ENCODE measurements at places on chromosomes 7 and 10.

DNA sequence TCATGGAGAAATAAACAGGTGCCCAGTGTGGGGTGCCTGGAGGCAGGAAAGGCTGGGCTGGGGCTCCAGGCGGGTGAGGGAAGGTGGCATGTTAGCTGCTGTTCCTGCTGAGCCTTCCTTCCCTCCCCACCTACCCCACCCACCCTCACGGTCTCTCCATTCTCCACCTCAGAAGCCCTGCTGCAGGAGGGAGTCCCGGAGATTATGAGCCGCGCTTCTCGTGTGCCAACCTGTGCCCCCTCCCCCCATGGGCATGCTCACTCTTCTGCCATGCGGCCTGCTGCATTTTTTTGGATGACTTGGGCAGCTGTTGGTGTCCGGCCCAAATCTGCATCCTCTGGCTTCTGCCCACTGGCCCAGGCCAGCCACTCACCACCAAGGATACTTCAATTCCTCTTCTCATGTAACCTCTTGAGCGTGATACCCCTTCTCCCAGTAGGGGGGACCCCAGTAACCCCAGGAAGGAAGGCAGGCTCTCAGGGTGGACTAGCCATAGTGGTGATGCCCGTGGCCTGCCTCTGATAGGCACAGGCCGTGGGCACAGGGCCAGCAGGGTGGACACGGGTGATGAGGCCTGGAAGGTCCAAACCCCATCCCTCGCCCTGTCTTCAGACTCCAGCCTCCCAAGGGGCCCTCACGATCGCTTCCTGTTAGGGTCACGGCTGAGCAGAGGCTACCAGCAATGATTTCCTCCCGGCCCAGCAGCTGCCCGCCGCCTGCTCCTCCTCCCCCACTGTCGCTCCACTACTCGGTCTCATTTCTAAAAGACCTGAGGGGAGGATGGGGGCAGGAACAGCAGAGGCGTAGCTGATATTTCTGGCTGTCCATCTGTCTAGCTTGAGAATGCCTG, 27.8 kb downstream of the UNC5B start:
- no peak for DNase-seq

DNA sequence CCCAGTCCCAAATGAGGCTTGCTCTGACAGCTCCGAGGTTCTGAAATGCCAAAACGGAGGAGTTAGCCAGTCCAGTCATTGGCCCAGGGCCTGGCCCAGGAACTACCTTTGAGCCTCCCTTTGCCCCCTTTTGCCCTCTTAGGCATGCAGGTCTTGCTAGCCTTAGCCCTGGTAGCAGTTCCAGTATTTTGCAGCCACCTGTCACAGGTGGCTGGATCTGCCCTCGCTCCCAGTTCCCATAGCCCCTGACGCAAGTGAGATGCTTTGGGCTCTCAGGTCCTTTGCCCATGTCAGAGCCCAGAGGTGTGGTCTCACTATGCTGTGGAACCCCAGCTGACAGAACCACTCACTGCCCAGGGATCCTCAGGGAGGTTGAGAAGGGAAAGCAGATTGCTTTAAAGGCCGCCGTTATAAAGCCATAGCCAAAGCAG, 42.0 kb downstream of the GPRIN2 start:
- no peak for DNase-seq

DNA sequence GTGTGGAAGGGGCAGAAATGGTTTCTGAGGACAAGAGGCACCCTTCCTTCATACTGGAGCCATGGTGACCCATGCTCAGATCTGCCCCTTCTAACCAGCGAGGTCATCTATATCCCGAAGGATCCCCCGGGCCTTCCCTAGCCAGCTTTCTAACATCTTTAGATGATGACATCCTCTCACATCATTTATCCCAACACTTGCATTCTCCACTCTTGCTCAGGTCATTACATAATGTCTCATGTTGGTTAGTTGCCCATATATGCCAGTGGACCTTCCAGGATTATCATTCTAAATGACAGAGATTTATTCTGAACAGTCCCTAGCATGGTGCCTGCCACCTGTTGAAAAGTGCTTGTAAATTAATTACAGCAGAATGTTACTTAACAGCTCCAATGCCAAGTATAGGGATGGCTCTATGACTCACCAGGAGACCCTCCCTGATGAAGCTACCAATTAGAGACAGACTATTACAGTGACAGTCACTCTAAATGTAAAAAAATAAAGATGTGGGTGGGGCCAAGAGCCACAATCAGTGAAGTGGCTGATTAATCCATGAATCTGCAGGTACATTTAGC, 22.6 kb upstream of the ABLIM1 start:
- DNase-seq, result no peak

- no peak for DNase-seq
These were observed 185.4 kb upstream of the FOXP2 start for GRCh38 chr7:114229246-114229645.

GRCh38 chr7:7772397-7772821, 54.0 kb upstream of the RPA3 start:
- DNase-seq, result no peak

GRCh38 chr10:111203615-111204014, 126.8 kb downstream of the ADRA2A start:
- no peak for DNase-seq

DNA sequence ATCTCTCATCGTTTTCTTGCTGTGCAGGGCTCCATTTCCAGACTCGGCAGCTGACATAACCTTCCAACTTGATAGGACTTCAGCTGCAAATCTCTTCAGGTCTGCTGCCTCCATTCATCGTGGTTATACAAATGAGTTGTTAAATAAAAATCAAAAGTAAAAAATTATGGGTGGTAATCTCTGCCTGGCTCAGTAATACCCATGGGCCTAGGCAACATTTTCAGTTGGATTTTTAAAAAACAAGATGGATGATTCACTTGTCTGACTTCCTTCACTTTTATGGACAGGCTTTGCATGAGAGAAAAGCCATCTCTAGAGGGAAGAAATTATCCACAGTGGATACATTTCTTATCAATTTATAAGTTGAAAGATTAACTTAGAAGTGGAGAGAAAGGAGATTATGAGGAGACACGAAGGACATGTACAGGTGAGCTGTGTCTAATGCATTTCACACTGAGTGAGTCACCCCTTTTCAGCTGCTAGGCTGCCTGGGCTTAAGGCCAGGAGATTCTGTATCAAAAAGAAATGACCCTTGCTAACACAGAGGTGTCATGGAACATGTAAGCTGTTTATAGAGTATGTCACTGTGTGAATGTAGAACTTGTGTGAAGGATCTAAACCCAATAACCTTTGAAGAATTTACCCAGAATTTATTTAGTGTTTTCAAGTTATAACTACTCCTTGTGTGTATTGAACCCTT, 495.1 kb downstream of the AUTS2 start:
- no peak for DNase-seq

GRCh38 chr10:74227697-74228424, 76.8 kb downstream of the ADK start:
- no peak for DNase-seq

GRCh38 chr7:122488241-122488640, 183.7 kb upstream of the FEZF1 start:
- no peak for DNase-seq
